Activated naive CD8-positive, alpha-beta T cell treated with anti-CD3 and anti-CD28 coated beads, Interleukin-2, amount 10 ng/mL, durations not matched to agents 7 days and 5 days (primary cell): ENCODE measurements at places on chromosomes 11 and 22.
A peak's percentile ranks its signal among the peaks of the same experiment; 100 is the strongest.

- DNase-seq: no peak
These were observed 375.6 kb upstream of the CCDC90B start for GRCh38 chr11:83661491-83662350.

DNA sequence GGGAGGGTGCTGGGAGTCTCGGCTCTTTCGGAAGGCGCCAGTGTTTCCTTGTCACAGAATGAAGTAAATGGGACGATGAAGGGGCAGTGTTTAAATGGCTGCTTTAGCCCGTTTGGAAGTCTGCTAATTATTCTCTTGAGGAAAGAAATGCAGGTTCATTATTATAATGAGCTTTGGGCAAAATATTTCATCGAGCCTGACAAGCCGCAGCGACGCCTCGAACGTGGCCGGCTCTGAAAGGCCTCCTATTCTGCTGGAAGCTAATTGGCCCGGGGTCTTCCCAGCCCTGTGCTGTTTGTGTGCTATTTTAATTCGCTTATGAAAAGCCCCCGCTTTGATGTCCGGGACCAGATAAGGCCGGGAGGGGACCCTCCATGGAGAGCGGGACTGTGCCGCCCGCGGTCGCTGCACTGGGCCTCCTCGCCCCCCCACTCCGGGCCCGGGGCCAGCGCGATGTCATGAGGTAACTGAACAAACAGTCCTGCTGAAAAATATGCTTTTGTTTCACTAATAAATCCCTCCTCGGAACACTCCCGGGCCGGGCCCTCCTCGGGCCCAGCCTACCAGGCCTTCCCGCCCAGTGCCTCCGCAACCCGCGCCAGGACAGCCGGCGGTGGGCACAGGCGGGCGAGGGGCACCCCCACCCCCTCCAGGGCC lies 78.4 kb downstream of the CDKN1C start:
- peak; percentile 27 for DNase-seq

- DNase-seq: no peak
These were observed 6.4 kb downstream of the FGF19 start for GRCh38 chr11:69697469-69697843.

GRCh38 chr11:83044958-83045712 lies 26.6 kb downstream of the RAB30 start:
- DNase-seq: no peak

DNA sequence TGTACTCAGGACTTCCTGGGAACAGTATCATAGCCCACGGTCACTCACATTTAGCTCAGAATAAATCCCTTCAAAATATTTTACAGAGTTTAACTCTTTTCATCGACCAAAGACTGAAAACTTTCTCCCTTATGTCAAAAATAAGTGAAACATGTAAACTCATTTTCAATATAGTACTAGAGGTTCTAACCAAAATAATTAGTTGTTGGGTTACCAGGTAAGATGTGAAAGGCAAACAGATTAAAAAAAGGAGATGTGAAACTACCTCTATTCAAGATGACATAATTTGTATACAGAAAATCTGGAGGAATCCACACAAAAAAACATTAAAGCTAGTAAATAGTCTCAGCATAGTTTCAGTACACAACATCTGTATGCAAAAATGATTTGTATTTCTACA lies 20.3 kb downstream of the XKR3 start:
- DNase-seq: no peak

DNA sequence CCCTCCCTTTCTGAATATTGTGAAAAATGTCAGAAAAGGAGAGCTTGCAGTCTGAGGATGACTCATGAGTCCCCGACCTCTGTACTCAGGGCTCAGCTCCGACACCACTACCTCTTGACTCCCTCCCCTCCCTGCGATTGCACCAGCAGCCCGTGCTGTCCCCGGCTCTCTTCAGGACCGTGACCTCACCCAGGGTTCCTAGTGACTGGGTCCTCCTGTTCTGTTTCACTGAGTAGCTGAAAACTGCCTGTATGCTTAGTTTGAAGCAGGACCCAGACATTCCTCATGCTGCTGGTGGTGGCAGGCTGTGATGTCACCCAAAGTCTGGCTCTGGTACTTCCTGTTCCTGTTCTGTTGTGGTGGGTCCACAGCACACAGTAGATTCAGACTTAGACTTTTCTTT lies 11.7 kb downstream of the PHRF1 start:
- peak; percentile 78 for DNase-seq

DNA sequence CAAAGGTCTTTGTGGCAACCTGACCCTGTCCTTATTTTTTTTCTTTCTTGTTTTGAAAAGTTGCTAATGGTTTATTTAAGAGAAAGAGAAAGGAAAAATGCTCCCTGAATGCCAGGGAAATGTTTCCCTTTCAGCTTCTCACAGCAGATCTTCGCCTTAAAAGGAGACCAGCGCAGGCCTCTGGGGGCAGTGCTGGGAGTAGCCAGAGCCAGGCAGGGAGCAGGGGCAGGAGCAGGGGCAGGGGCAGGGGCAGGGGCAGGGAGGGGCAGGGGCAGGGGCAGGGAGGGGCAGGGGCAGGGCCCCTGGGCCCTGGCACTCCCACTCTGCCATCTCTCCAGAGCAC lies 5.1 kb downstream of the MOB2 start:
- no peak for DNase-seq

- DNase-seq: no peak
These were observed 76.4 kb upstream of the PRODH start for GRCh38 chr22:19012308-19012986.

DNA sequence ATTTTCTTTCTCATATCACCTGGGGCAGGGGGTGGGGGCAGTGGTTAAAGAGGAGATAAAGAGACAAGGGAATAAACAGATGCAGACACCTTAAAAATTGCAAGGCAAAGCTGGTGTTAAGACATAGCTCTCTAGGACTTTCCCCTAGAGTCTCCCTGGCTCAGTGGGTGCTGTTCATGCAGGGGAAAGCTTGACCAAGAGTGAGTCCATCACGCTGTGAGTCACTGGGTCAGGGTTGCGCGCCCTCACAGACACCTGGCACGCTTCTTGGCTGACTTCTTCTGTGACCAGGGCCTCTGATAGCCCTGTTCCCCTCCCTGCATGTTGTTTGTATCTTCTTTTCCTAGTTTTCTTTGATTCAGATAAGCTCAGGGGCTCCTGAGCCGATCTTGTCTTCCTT lies 31.9 kb downstream of the COMMD9 start:
- DNase-seq: no peak

- no peak for DNase-seq
These were observed 75.4 kb downstream of the ME3 start for GRCh38 chr11:86596861-86597586.

DNA sequence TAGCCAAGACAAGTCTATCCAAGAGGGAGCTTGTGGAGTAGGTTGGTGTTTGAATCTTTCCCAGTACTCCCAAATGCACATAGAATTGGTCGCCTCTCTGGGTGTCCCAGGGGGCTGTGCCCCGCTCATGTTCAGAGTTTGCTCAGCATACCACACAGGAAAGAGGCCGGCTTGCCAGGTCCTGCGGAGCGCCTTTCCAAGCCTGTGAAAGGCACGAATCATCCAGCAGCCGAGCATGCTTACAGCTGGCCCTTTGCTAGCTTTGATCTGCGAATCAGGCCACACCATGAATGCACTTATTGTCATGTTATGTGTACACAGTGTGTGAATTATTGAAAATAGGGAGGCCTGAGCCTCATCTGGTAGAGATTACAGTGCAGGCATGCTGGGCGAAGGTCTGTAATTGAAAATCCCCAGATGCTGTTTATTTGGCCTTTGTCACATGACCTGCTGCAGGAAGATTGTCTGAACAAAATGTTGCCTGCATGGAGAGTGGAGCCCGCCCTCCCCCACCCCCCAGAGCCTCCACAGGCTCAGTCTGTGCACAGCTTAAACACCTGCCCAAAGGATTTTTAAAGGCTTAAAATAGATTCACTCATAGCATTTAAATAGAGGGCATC lies 163.3 kb upstream of the RASSF10 start:
- no peak for DNase-seq

GRCh38 chr22:25728071-25728470 lies 13.9 kb upstream of the MYO18B start:
- no peak for DNase-seq

DNA sequence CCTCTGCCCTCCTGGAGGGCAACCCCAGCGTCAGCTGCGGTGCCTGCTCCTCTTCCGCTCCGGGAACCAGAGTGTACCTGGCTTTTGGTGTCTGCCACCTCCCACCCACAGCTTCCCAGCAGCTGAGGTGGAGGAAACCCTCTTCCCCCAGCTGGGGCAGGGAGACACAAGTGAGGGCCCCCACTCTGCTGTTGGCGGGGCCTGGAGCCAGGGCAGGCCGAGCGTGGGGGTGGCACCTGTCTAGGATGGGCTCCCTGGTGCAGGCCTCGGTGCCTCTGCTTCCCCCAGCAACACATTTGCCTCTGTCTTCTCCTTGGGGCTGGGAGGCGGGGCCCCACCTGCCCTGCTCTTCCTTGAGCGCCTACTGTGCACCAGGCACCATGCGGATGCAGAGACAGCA lies 6.4 kb downstream of the OSM start:
- DNase-seq: no peak

- no peak for DNase-seq
These were observed 24.1 kb downstream of the CTSC start for GRCh38 chr11:88313441-88313840.

GRCh38 chr11:120335556-120335907 lies 681 bp upstream of the ARHGEF12 start:
- DNase-seq: no peak

GRCh38 chr11:131371791-131372104 lies 1.3 kb downstream of the NTM start:
- DNase-seq: no peak

DNA sequence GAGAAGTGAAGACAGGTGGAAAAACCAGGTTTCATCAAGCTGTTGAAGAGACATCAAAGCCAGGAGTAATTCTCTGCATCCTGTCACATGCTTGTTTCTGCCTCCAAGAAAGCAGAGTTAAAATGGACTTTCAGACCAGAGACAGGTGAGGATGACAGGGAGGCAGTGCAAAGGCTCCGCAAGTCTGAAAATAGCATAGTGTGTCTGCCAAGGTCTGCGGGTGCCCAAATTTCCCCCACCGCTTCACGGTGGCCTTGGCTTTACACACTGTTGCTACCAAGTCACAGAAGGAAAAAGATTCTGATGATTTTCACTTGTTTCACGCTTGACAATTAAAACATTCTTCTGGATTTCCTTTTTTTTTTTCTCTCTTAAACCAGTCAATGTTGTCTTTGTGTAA lies 44.2 kb downstream of the SNX19 start:
- no peak for DNase-seq

DNA sequence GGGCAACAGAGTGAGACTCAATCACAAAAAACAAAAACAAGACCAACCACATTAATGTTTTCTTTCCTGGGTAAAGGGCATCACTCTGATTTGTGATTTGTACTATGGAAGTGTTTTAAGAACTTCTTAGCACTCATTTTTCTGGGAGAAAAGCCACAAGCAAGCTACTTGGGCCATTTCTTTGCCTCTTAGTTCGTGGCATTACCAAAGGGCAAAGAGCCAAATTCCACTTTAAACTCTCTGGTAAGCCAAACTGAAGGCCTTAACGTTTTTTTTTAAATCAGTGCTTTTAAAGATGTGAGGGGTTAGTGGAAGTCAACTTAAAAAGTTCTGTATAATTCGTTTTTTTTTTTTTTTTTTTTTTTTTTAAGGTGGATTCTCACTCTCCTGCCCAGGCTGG lies 36.9 kb downstream of the CAT start:
- no peak for DNase-seq

GRCh38 chr22:43246188-43246587 lies 59.3 kb upstream of the TTLL12 start:
- DNase-seq: no peak

- DNase-seq: no peak
These were observed 33.5 kb downstream of the NFRKB start for GRCh38 chr11:129861702-129862522.

DNA sequence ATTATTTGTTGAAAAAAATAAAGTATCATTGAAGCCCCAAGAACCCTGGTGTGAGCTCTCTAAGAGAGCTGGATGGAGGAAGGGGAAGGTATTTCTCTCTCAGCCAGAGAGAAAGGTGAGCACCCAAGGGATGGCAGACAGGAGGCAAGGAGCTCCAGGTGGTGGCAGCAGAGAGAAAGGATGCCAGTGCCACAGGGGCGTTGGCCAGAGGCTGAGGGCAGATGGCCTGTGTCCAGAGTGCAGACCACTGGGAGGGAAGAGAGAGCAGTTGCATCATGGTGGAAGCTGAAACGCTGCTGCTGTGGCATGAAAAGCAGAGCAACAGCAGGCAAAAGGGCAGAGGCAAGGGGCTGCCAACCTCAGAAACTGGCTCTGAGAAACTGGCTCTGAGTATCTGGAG lies 8.5 kb downstream of the SPON1 start:
- no peak for DNase-seq

- DNase-seq: no peak
These were observed 88.1 kb downstream of the TP53I11 start for GRCh38 chr11:44862558-44863101.

GRCh38 chr11:121870206-121871045 lies 245.6 kb downstream of the BLID start:
- no peak for DNase-seq

GRCh38 chr11:10786451-10786850 lies 22.3 kb downstream of the EIF4G2 start:
- no peak for DNase-seq

GRCh38 chr11:94751218-94751609 lies 16.9 kb upstream of the AMOTL1 start:
- DNase-seq: no peak

DNA sequence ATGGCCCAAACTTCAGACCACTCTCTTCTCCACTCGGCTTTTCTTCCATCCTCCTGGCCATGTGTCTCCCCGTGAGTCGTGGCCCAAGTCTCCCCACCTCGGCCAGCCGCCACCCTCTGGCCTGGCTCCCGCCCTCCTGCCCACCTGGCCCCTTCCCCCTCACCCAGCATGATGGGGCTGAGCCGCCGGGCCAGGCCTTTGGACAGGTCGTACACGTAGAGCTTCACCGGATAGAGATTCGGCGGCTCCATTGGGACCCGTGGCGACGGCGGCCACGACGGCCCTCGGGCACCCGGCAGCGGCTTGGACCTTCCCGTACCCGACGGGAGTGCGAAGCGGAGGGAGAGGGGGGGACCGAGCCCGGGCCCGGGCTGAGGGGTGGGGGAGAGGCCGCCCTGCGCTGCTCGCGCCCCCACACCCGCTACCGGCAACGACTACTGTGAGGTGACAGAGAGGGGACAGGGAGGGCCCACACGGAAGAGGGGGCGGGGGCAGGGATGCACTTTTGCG lies at the start of gene DESI1:
Gene DESI1 (minus strand): TSS at position 455 of the 510 bp plus-strand sequence. CDS start 204 bp downstream, at position 251.
- no peak for DNase-seq

DNA sequence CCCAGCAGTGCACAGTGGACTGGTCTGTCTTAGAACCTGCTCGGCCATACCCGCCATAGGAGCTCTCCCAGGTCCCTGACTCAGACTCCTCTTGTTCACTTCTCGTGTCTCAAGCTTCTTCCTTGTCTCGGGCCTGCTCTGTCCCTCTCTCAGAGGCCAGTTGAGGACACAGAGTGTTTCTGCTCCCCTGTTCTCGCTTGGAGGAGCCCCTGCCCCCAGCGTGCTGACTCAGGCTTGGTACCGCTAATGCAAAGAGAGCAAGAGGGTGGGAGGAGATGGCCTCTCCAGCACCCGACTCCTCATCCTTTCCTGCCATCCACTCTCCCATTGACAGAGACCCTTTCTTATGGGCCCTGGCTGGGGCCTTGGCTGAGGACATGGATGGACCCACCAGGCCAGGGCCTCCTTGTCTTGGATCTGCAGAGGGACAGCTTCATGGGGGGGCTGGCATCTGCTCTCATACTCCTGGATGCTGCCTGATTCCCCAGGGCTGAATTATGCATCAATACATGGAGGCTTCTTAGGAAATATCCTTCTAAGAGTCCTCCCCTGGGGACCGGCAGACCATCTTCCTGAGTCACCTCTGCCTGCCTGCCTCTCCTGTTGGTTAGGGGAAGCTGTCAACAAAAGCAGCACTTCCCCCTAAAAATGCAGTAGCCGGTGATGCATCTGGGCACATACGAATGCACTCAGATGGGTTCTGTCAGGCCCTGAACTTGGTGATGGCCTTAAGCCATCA lies 15.9 kb downstream of the TSPAN18 start:
- no peak for DNase-seq

- no peak for DNase-seq
These were observed 42.2 kb downstream of the FLI1 start for GRCh38 chr11:128735935-128736605.
